ENCODE measurements at places on chromosomes 4 and X.

- DNase-seq = no peak
These were observed 244.5 kb upstream of the SPANXN1 start for GRCh38 chrX:145002771-145003170.

- no peak for DNase-seq
These were observed 71.8 kb downstream of the NBDY start for GRCh38 chrX:56800801-56801200.

- no peak for DNase-seq
These were observed 14.3 kb downstream of the ABLIM2 start for GRCh38 chr4:8144359-8144758.

DNA sequence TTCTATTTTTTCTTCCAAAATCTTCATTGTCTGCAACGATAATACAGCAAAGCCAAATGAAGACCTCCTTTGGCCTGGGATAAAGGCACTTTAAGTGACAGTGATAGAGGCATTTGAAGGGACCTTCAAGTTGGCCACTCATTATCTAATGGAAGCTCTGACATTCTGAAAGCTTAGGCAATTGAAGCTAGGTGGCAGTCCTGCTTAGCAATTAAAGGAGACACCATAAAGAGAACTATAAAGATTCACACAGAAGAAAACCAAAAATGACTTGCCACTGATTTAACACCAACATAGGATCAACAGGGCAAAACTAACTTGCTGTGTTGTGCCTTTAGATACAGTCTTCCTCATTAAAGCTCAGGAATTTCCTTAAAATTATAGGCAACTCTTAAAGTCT is 103.3 kb upstream of the TSPAN7 start:
- no peak for DNase-seq

DNA sequence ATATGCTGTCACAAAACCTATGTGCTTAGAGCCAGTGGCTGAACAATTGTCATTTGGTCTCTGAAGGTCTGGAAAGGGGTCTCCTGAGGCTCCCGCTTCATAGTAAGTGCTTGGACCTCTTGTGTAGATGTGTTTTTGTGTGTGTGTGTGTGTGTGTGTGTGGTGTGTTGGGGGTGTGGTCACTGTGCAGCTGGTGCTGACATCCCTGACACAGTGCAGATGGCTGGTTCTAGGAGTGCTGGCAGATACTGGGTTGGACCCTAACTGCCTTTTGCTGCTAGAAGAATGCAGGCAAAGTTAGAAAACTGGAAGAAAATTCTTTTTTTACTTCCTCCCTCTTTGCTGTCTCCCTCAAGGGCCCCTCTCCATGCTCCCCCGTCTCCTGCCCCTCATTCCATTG is 1872.6 kb downstream of the ARAP2 start:
- no peak for DNase-seq

Measured in smooth muscle cell of the brain vasculature (primary cell).